ENCODE measurements at places on chromosomes 5 and 9. TPM values are rescaled to one million over a fixed set of nuclear protein-coding genes. Genes with fewer than 3 reads are reported as not detected.

Gene ADAMTS2
- total RNA-seq, result not detected

Gene TAS2R1
- total RNA-seq, result not detected

DNA sequence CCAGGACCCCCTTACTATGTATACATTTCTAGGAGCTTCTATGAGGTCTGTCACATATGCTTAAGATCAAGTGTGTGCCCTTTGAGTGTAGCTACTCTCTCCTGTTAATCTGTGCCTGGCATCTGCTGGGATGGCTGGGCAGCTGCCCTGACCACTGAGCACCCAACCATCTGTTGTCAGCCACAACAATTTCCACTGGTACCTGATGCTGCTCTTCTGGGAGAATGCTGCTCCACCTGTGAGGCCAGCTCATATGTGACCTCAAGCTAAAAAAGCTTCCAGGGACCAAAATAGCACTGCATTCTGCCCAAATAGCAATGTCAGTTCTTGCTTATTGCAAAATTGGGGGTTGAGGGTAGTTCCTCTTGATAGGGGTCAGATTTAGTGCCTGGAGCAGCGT lies 595.6 kb downstream of the RAB3C start:
- no peak for DNase-seq
- no peaks in the 10 kb centered on the region for H3K4me1 ChIP-seq
- no peak overlapping the region for H3K27ac ChIP-seq
- no peaks in the 10 kb centered on the region for H3K27me3 ChIP-seq

Gene LCN2
- not detected for total RNA-seq

Gene DIPK1B
- 0.11 TPM for total RNA-seq

DNA sequence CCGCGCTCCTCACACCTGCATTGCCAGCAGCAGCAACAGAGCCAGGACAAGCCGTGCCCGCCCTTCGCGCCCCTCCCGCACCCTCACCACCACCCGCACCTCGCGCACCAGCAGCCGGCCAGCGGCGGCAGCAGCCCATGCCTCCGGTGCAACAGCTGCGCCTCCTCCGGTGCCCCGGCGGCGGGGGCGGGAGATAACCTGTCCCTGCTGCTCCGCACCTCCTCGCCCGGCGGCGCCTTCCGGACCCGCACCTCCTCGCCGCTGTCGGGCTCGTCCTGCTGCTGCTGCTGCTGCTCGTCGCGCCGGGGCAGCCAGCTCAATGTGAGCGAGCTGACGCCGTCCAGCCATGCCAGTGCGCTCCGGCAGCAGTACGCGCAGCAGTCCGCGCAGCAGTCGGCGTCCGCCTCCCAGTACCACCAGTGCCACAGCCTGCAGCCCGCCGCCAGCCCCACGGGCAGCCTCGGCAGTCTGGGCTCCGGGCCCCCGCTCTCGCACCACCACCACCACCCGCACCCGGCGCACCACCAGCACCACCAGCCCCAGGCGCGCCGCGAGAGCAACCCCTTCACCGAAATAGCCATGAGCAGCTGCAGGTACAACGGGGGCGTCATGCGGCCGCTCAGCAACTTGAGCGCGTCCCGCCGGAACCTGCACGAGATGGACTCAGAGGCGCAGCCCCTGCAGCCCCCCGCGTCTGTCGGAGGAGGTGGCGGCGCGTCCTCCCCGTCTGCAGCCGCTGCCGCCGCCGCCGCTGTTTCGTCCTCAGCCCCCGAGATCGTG lies 517 bp downstream of the KCNN2 start:
- H3K27me3 ChIP-seq, result peaks cover 45% of the 10 kb centered on the region
- DNase-seq, result no peak
- H3K36me3 ChIP-seq, result no peaks in the 10 kb centered on the region
- no peaks in the 10 kb centered on the region for H3K4me1 ChIP-seq

GRCh38 chr5:35823347-35824098 lies 33.2 kb upstream of the IL7R start:
- H3K4me1 ChIP-seq, result peaks cover 91% of the 10 kb centered on the region
- H3K27me3 ChIP-seq, result no peaks in the 10 kb centered on the region
- H3K27ac ChIP-seq, result peak overlapping the region; percentile 6
- no peak overlapping the region for H3K4me3 ChIP-seq

DNA sequence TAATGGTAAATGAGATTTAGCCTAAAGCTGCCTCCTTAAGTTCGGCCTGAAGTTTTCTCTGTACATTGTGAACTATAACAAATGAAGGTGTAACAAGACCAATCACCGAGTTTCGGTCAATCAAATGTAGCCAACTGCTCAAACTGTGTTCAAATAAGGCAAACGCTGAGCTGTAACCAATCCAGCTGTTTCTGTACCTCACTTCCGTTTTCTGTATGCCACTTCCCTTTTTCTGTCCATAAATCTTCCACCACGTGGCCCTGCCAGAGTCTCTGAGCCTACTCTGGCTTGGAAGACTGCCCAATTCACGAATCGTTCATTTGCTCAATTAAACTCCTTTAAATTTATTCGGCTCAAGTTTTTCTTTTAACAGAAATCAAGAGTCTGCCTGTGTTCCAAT lies 193.5 kb upstream of the KLF9 start:
- H3K27me3 ChIP-seq, result no peaks in the 10 kb centered on the region
- no peak overlapping the region for H3K4me3 ChIP-seq
- no peaks in the 10 kb centered on the region for H3K36me3 ChIP-seq

Gene LCN12
- total RNA-seq, result 1.5 TPM

GRCh38 chr9:123262338-123262737 lies 6.0 kb downstream of the STRBP start:
- H3K27me3 ChIP-seq, result no peaks in the 10 kb centered on the region
- H3K4me3 ChIP-seq, result no peak overlapping the region
- no peak overlapping the region for H3K27ac ChIP-seq
- peaks cover 13% of the 10 kb centered on the region for H3K4me1 ChIP-seq
- H3K36me3 ChIP-seq, result no peaks in the 10 kb centered on the region

Gene GPR151
- total RNA-seq, result not detected

- peak; percentile 55 for DNase-seq
- H3K27me3 ChIP-seq, result peaks cover 9% of the 10 kb centered on the region
- H3K36me3 ChIP-seq, result no peaks in the 10 kb centered on the region
Measured at GRCh38 chr5:83564069-83564749, 92.7 kb downstream of the VCAN start.

Gene APBA1
- total RNA-seq, result 0.47 TPM

Gene HRCT1
- total RNA-seq, result not detected

- no peaks in the 10 kb centered on the region for H3K4me1 ChIP-seq
- DNase-seq, result no peak
- H3K4me3 ChIP-seq, result no peak overlapping the region
- H3K27ac ChIP-seq, result no peak overlapping the region
- no peaks in the 10 kb centered on the region for H3K36me3 ChIP-seq
- no peaks in the 10 kb centered on the region for H3K27me3 ChIP-seq
Measured at GRCh38 chr9:82504620-82505019, 516.0 kb downstream of the SPATA31D1 start.

DNA sequence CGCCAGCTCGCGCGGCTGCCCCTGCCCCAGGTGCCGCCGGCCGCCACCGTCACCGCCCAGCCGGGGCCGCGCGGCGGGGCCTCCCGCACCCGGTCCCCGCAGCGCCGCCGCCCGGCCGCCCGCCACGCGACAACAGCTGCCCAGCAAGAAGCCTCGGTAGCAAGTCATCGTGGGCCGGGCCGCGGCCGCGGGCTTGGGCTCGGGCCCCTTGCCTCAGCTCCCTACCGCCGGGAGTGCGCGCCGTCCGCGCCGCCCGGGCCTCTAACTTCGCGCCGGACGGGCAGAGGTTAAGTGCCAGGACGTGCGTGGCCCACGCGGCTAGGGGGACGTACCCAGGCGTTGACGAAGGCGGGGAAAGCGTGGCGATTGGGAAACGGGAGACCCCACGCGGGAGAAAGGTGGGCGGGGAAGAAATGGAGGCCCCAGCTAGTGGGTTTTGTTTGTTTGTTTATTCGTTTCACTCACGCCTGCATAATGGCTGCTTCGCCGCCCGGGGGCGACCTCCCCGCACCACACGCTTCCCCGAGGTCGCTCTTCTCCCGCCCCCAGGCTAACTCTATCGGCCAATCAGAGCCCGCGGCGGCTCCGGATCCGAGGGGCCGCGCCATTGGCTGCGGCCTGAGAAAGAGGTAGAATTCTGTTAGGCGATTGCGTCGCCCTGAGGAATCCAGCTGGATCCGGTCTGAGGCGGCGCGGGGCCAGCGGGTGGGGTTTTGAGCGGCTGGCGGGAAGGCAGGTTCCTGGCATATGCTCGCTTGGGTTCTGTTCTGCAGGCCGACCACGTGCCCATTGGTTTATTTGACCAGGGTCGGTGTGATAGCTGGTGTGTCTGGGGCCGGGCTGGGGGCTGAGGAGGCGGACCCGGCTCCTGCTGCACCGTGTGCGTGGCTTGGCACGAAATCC lies at the start of gene NADK2:
Gene NADK2, minus strand, starts transcription at position 295 of the 903 bp plus-strand sequence. Its CDS starts 127 bp downstream, at position 168.
- H3K27ac ChIP-seq, result peak within 1 kb of the TSS; percentile 91
- H3K36me3 ChIP-seq, result no peaks in the 10 kb centered on the region
- peaks cover 22% of the 10 kb centered on the region for H3K4me1 ChIP-seq
- DNase-seq, result peak; percentile 92
- peak within 1 kb of the TSS; percentile 85 for H3K4me3 ChIP-seq

DNA sequence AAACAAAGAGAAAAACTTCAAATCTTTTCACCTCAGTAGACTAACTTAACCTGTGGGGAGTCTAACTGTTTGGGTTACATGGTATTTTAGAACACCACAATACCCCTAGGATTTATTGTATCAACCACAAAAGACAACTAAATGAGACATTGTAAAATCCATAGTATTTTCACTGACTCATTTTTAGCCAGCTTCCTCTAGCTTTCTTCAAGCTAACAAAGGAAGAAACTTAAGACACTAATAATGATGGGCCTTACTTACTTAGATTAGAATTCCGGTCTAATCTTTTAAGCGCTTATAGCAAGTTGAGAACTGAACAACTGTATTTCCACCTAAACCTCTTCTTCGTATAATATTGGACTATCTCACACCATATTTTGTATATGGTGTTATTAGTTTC lies 529.3 kb downstream of the DMRTA1 start:
- H3K27ac ChIP-seq, result no peak overlapping the region
- no peaks in the 10 kb centered on the region for H3K36me3 ChIP-seq
- H3K27me3 ChIP-seq, result no peaks in the 10 kb centered on the region
- no peaks in the 10 kb centered on the region for H3K4me1 ChIP-seq
- no peak overlapping the region for H3K4me3 ChIP-seq

Gene P4HA2
- not detected for total RNA-seq

GRCh38 chr5:1668141-1668721 lies 131.4 kb downstream of the MRPL36 start:
- no peaks in the 10 kb centered on the region for H3K36me3 ChIP-seq
- no peak for DNase-seq
- peaks cover 54% of the 10 kb centered on the region for H3K27me3 ChIP-seq

DNA sequence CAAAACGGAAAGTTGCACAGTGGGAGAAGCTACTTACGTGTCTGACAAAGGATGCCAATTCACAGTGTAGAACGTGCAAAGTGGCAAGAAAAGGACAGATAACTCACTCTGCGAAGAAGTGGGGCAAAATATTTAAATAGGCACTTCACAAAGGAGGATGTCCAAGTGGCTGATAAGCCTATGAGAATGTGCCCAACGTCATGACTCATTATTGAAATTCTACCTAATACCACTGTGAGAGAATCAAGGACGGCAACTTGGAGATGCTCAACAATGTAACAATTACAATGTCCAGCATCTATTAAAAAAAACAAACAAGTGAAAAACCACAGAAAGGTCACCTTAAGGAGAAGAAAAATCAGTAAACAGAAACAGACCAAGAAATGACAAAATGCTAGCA lies 59.0 kb downstream of the NACC2 start:
- no peaks in the 10 kb centered on the region for H3K36me3 ChIP-seq
- H3K4me3 ChIP-seq, result no peak overlapping the region
- DNase-seq, result no peak
- no peak overlapping the region for H3K27ac ChIP-seq

All from CD4-positive, alpha-beta T cell (primary cell).